ENCODE measurements at places on chromosomes 2 and 18.

DNA sequence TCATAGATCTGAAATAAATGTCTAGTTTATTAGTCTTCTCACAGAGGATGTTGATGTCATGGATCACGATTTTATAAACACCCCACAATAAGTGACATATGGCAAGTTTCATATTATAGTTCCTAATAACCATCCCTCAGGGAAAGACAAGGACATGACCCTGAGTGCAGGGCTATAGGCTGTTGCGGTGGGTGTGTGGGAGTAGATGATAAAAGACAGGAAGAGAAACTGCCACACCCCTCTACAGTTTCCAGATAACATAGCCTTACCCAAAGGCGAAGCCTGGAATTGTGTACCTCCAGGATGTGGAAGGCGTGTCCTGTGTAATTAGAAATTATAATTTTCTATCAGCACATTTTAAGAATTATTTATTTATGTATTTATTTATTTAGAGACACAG, 2.4 kb upstream of the NEDD4L start:
- no peak for DNase-seq

- no peak for DNase-seq
Observed at GRCh38 chr2:233100192-233100998, 40.3 kb downstream of the INPP5D start.

DNA sequence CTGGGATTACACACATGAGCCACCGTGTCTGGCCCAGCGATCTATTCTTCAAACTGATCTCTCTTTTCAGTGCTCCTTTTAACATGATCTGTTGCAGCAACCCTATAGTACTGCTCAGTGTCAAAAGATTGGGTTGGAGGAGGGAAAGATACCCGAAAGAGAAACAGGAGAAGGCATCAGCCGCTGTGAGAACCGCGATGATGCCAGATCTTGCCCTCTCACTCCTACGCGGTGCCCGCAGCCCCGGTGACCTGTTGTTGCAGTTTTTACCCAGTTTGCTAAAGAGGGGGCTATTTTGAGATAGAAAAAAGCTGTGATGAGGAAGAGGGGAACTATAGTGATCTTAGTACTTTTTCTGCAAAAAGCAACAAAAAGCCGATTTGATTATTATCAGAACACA, 335.5 kb downstream of the KCNS3 start:
- no peak for DNase-seq

GRCh38 chr2:10867692-10868420, 43.9 kb upstream of the KCNF1 start:
- DNase-seq: no peak

GRCh38 chr18:79260510-79260909, 135.2 kb upstream of the NFATC1 start:
- no peak for DNase-seq

DNA sequence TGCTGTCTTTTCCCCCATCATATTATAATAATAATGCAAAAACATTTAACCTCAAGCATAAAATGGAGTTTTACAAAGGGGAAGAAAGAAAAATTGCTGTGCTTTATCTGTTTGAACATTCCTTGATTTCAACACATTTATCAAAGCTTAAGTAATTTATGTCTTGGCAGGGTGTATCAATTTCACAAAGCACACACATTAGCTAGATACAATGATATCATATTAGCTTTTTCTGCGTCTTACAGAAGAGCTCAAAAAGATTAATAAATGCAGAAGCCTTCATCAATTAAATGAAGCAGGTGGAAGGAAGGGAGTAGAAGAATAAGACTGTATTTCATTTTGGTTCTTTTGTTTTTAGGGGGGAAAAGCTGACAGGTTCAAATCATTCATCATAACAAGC, 103.0 kb downstream of the NXPH2 start:
- no peak for DNase-seq

- DNase-seq: no peak
Observed at GRCh38 chr18:45551142-45551815, 64.0 kb upstream of the SLC14A2 start.

DNA sequence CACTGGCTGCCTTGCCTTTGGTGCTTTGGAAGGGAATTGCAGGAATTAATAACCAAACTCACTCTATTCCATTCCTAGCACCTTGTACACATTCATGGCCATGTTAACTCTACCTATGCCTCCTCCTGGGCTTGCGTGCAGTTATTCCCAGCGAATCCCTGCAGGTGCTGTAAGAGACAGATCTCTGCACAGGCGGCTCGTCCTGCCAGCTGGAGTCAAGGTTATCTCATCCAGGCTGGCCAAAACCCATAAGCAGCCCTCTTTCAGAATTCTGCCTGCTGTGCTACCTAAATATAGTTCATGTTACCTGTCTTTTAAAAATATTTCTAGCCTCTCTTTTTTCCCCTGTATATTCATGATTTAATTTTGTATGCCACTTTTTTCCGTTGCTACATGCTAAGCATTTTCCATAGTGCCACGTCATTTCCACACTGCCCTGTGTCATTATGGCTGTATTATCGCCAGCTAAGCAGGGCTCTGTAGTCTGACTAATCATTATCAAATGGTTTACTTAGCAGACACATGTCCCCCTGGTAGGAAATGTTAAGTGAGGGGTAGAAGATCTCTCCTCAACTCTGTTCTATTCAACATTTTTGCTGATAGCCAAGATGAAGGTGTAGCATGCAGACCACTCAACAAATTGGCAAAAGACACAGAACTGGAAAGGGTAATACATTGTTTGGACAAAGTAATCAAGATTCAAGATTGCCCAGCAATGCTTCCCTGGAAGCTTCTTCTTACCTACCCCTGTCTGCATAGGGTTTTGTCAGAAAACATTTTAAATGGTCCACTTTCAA, 79.7 kb upstream of the TAF1B start:
- DNase-seq: no peak

- DNase-seq: no peak
Observed at GRCh38 chr2:202429164-202429980, 53.2 kb downstream of the BMPR2 start.

DNA sequence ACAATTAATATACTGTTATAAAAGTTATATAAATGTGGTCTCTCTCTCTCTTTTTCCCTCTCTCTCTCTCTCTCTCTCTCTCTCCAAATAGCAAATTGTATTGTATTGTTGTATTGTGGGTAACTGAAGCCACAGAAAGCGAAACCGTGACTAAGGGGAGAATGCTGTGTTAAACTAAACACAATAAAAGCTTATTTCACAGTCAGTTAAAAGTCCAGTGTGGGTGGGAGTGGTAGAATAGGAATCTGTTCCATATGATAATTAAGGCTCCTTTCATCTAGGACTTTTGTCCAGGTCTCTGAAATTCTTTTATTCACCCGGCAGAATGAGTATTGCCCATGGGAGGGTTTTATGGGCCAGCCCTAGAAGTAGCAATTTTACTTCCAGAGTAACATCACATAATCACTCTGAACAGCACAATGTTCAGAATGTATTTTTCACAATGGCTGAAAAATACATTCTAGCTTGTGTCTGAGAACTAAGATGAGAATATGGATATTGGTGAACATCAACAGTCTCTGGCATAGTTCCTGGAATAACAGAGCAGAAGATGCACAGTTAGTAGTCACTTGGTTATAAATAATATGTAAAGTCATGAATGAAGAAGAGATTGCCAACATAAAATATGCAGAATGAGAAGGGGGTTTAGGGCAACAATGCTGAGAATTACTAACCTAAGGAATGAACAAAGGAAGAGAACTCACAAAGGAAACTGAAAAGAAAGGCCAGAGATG, 399.1 kb downstream of the PLCL1 start:
- DNase-seq: no peak

GRCh38 chr18:13726972-13727331, 479 bp downstream of the RNMT start:
- no peak for DNase-seq

DNA sequence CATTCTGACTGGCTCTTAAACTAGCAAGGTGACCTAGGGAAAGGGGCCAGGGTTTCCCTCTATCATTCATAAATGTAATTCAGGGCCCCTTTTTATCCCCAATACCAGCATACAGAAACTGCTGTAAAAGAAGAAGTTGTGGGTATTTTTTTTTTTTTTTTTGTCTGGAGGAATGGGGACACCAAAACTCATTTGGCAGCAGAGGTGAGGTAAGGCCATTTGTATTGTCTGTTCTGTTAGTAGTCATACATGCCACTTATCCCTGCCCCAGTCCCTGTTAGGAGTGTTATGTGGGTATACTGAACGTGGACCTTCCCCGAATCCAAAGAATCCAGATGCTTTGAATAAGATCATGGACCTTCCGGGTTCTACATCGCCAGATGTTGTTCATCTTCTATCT, 1.7 kb downstream of the SEPTIN2 start:
- DNase-seq: no peak

- no peak for DNase-seq
Observed at GRCh38 chr2:196182439-196183171, 11.2 kb upstream of the STK17B start.

Data from NCI-H2081 treated with DMSO at 0.1 percent for 48 hours (cell line).